ENCODE measurements at places on chromosomes 13 and 19.
A peak's percentile ranks its signal among the peaks of the same experiment; 100 is the strongest.

- no peak for DNase-seq
Observed at GRCh38 chr19:35309481-35310279, 17.7 kb downstream of the MAG start.

GRCh38 chr13:76656500-76656899 lies 229.7 kb downstream of the KCTD12 start:
- DNase-seq: no peak

DNA sequence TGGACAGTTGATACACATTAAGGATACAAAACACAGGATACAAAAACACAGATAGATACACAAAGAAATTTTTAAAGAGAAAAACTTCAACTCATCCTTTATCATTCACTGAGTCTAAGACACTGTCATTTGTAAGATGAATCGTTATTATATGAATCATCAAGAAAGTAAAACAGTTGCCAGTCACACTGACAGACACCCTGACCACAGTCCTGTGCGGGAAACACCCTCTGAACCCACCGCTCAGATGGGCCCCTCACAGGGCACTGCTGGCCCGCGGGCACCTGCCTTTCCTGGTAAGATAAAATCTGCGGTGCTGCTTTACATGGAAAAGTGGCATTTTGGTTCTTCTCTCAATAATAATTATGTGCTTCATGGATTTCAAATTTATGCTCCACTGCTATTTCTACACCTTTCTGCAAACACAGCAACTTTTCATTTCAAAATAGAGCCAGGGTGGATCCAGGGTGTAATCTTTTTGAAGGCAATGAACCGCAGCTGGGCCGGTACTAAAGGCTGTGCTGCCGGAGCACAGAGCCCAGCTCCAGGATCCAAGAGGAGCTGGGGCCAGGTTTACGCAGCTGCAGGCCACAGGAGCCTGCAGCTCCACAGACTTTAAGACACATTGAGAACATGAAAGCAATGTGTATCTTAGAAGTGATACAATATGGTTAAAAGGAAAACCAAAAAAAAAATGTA lies 76.8 kb downstream of the TUBGCP3 start:
- no peak for DNase-seq

GRCh38 chr13:43126420-43126819 lies 103.0 kb downstream of the DNAJC15 start:
- no peak for DNase-seq

GRCh38 chr19:6693681-6694080 lies 23.7 kb upstream of the TNFSF14 start:
- no peak for DNase-seq

- DNase-seq: no peak
Observed at GRCh38 chr13:77599351-77599750, 63.8 kb downstream of the SCEL start.

DNA sequence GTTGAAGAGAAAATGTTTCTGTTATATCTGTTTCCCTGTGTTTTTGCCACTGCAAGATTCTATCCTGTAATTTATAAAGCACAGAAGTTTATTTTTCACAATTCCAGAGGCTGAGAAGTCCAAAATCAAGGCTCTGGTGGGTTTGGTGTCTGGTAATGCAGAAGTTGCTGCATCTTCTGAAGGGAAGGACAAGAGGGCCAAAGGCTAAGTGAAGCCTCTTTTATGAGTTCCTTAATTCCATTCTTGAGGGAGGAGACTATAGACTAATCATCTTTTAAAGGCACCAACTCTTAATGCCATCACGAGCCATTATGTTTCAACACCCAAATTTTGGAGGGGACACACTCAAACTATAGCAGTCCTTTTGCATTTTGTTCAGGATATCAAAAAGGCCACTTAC lies 34.1 kb upstream of the WDFY2 start:
- no peak for DNase-seq

GRCh38 chr13:41811588-41812021 lies 149.3 kb downstream of the VWA8 start:
- no peak for DNase-seq

- DNase-seq: no peak
Observed at GRCh38 chr13:75797239-75797638, 161.1 kb downstream of the LMO7 start.

DNA sequence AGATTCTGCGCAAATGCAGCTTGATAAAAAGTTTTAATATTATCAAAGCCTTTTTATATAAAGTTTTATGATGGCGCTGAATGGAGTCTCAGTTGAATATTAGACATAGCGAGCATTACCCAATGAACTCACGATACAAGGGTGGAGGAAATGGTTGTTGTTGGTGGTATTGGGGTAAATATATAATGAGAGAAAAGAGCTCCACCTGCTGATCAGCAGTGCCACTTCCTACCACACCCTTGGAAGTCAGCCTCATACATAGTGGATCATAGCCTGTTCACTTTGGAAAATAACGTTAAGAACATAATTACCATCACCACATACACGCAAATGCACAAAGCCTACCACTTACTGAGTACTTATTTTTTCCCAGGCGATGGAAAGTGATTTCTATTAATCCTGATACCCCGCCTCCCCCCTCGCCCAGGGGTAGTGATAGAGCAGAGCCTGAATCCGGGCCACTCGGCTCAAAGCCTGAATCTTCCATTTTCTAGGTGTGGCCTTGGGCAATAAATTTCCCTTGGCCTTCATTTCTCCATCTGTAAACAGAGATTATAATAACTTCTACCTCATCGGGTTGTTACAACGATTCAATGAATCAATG lies 358.3 kb downstream of the KLF5 start:
- DNase-seq: peak; percentile 45

DNA sequence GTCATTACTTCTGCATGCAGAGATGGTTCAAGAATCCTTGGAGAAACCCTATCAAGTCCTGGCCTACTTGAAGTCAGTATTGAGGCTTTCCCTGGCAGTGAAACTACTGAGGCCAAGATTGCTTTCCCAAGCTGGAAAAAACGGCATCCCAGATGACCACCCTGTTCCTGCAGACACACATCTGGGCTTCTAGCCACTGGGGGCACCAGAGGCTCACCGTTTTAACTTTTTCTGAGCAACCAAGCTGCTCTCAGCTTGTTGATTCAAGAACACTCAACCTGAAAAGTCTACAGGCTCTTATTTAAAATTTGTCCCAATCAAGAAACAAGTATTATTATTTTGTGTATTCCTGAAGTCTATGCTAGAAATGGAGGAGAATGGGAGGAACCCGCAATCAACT lies 66.6 kb downstream of the SPRYD7 start:
- peak; percentile 5 for DNase-seq

- no peak for DNase-seq
Observed at GRCh38 chr19:4536798-4537197, 1.8 kb upstream of the PLIN5 start.

- peak; percentile 56 for DNase-seq
Observed at GRCh38 chr19:17687857-17688784, at the start of gene UNC13A. UNC13A (minus strand) TSS chr19:17688354; CDS start chr19:17688199, 155 bp downstream.

DNA sequence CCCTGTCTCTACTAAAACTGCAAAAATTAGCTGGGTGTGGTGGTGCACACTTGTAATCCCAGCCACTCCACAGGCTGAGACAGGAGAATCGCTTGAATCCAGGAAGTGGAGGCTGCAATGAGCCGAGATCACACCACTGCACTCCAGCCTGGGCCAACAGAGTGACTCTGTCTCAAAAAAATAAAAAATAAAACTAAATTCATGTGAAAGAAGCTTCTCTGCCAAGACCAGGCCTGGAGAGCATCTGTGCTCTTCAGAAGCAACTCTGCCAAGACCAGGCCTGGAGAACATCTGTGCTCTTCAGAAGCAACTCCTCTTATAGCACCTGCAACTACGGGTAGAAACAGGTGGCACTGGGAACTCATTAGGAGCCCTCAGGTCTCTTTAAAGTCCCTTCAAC lies 37.7 kb downstream of the CRYL1 start:
- no peak for DNase-seq

- DNase-seq: no peak
Observed at GRCh38 chr13:33109801-33110200, 93.6 kb downstream of the KL start.

DNA sequence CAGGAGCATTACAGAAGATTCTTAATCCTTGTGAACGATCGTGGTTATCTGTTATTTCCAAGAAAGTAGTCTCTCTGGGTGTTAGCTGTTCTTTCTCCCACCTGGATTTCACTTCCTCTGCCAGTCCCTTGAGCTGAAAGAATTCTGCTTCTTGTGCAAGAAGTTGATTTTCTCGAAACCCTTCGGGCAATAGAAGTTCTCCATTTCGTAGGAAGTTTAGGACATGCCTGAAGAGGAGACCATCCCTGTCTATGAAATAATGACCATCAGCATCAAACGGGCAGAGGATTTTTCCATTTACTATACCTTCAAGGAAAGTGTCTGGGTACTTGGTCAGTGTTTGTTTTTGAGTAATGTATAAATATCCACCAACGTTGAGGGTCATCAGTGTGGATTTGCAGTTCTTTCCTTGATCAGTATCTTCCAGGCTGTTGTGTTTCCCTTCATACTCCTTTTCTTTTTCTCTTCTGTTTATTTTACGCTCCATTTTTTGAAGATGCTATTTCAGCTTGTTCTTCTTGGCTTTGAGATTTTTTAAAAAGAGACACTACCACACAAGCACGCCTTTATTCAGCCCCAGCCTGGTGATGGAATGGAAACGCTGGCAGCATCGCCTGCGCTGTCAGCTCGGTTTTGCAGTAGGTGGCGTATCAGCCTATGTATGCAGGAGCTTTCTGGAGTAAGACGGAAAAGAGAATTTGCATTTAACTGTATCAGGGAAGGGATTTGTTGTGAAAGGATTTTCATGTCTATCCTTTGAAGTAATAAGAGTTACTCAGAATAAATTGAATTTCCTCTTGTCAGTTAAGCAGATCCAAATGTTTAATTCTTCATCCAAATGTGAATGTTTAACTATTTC lies 6.5 kb downstream of the KCTD4 start:
- DNase-seq: no peak

GRCh38 chr19:53982611-53983010 lies 8.8 kb upstream of the CACNG6 start:
- no peak for DNase-seq
